ENCODE measurements at places on chromosomes 16 and 17.

- no peak for DNase-seq
These were observed 388.1 kb downstream of the SHISA9 start for GRCh38 chr16:13289515-13289914.

DNA sequence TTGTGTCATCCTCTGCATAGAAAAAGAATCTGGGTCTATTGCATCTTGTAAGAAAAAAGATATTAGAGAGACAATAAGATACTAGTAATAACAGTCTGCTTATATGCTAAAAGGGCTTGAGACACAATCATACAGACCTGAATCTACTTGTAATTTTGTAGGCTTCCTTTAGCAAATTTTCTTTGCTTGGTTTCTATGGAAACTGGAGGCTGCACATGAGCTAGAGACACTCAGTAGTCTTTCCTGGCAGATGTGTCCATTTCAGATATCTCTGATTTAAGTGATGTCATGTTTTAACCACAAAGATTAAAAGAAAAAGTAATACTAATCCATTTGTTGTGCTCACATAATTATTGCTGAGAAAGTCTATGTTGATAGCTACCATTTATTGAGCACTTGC is 123.9 kb upstream of the GNAO1 start:
- DNase-seq: no peak

- DNase-seq: no peak
These were observed 25.9 kb downstream of the NKD1 start for GRCh38 chr16:50573947-50574744.

DNA sequence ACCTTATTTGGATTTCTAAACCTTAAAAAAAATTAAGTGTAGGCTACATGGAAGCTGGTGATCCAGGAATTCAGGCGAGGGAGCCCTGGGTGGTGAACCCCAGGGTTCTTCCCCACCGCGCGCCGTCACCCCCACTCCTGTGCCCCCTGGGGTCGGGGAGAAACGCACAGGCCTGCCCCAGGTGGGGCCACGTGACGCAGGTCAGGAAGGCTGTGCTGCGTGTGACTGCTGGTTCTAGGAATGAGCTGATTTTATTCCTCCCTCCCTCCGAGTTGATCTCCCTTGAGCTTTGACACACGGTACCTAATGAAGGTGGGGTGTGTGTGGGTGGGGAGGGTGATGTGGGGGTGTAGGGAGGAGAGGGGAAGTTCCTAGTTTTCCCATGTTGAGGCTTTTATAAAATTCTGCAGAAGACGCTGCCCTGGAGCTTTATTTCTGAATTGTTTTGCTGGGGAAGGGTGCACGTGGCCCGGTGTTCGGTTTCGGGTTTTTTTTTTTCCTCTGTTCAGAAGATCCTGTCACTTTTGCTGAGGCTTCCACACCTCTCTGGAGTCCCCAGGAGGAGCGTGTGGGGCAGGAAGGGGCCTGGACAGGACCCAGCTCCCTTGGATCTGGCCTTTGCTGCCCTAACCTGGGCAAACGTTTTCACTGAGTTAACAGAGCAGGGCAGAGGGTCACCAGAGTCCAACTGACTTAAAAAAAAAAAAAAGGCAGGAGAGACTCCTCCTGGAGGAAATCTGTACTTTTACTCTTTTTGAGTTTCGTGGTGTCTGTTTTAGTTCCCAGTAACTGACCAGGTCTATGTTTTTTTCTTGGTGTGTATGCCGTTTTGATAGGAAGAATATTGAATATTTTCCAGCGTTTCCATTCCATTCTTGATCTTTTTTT is 55.8 kb upstream of the GSE1 start:
- no peak for DNase-seq

DNA sequence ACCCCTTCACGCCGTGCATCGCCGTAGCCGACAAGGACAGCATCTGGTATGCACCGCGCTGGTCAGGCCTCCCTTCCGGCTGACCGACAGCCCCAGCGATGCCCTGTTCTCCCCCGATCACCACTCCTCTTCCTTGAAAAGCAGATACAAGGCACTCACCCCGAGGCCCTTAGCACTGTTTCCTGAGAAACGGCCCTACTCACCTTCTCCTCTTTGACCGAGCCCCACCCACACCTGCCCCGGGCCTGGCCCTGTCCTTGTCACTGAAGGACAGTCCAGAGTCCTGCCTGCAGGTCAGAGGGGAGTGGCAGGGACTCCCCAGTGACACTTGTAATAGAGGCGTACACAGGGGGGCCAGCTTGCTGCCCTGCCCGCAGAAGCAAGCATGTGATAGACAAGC is 45.9 kb upstream of the CHMP6 start:
- DNase-seq: no peak

Measured in NCI-H1930 (cell line).